ENCODE measurements at places on chromosomes 4 and X.

DNA sequence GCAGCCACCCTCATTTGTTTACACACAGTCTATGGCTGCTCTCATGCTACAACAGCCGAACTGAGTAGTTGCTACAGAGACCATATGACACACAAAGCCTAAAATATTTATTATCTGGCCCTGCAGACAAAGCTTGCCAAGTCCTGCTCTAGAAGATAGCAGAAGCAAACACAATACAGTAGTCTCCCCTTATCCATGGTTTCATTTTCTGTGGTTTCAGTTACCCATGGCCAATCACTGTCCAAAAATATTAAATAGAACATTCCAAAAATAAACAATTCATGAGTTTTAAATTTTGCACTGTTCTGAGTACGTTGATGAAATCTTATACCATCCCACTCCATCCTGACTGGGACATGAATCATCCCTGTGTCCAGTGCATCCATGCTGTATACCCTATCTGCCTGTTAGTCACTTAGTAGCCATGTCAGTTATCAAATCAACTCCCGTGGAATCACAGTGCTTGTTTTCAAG is 40.2 kb upstream of the ZNF81 start:
- no peak for DNase-seq

GRCh38 chr4:14233126-14233525 is 605.6 kb upstream of the BOD1L1 start:
- DNase-seq, result no peak

GRCh38 chr4:153684971-153685371 is 891 bp downstream of the TLR2 start:
- DNase-seq, result no peak

GRCh38 chr4:182188622-182189021 is 54.6 kb upstream of the TENM3 start:
- no peak for DNase-seq

GRCh38 chr4:81485310-81485980 is 13.7 kb upstream of the RASGEF1B start:
- no peak for DNase-seq

DNA sequence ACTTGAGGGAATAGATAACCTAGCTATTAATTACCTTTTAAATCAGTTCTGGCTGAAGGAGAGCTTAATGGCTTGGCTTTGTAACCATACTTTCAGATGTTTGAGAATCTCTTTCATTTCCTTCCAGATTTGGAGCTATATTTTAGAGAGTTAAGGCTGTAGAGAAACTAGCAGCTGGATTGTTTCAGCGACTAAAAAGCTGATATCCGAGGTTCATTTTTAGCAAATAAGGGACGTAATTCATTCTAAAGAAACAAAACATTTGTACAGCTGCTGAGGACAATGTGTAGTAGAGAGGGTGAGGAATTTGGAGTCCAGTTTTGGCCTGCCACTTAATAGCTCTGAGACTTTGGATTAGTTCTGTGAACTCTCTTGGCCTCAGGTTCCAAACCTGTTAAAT is 12.2 kb downstream of the OSTC start:
- no peak for DNase-seq

DNA sequence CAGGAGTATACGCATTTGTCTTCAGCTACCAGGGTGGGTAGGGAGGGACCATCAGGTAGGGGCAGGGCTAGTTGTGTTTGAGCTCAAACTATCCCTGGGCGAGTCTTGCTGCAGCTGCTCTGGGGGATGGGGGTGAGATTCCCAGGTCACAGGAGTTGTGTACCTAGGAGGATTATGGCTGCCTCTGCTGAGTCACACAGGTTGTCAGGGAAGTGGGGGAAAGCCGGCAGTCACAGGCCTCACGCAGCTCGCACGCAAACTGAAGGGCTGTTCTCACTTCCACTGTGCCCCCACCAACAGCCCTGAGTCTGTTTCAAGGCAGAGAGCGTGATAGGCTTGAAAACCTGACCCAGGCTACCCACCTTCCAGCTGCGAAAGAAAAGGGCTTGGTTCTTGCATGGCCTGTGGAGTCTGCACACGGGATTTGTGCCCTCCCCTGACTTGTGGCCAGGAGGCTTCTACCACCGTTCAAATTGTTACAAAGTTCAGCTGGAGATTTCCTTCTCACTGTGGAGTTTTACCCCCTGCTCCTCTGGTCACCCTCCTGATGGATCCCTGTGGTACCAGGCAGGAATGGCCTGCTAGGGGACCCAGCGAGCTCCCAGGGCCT is 63.8 kb downstream of the ARFIP1 start:
- no peak for DNase-seq

- no peak for DNase-seq
Measured at GRCh38 chr4:154617820-154618317, 5.4 kb upstream of the FGG start.

- DNase-seq, result no peak
Measured at GRCh38 chr4:57342411-57342810, 232.2 kb upstream of the IGFBP7 start.

- no peak for DNase-seq
Measured at GRCh38 chr4:109658871-109659410, 44.3 kb downstream of the CASP6 start.

- peak; percentile 45 for DNase-seq
Measured at GRCh38 chr4:10157478-10158332, 41.1 kb upstream of the WDR1 start.

GRCh38 chr4:122050841-122051240 is 99.0 kb upstream of the TRPC3 start:
- no peak for DNase-seq

DNA sequence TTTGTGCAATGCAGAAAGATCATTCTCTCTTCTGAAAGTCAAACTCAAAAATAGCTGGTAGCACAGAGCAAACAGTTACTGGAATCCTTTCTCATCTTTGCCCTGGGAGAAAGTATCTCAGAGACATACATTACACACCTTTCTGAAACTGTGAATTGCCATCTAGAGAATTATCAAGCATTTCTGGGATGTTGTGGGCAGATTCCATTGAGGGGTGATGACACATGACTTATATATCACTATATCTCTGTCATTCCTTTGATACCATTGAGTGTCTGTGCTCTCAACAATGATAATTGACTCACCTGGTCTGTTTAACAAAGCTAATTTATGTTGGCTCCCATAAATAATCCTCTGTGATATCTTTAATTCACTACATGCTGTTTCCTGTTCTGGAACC is 13.0 kb downstream of the SLIT2 start:
- no peak for DNase-seq

DNA sequence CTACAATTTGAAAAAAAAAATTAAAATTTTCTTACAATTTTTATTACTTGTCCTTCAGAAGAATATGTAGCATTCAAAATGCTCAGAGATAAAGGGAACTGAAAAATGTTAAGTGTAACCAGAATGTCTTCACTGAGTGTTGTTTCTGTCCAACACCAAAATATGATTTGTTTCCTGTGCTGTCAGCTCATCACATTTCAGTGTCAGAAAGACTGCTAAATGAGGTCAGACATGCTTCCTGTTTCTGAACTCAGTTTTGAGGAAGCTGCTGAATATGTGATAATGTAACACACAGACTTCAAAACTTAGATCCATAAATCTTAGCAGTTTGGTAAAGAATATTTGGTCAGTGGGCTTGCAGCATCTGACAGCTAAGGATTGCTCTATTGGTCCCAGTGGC is 1849.7 kb downstream of the PCDH7 start:
- no peak for DNase-seq

DNA sequence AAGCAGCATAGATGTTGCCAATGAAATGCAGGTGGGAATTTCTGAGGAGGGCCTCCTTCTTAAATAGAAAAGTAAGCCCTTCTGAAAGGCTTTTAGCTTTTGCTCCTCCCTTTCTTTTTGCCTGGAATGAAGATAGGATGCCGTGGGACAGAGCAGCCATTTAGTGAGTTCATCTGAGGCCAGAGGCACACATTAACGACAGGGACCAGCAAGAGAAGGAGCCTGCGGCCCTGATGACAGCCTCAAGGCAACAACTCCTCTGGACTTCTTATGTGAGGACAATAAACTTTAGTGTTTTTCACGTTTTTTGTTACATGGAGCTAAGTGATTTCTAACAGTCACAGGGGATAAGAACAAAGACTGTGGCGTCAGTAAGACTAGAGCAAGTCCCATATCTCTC is 1.1 kb upstream of the BDH2 start:
- no peak for DNase-seq

Measured in D721Med (cell line).